ENCODE measurements at places on chromosomes 4 and X.

GRCh38 chrX:68375803-68376202, 57.5 kb downstream of the OPHN1 start:
- DNase-seq, result no peak

DNA sequence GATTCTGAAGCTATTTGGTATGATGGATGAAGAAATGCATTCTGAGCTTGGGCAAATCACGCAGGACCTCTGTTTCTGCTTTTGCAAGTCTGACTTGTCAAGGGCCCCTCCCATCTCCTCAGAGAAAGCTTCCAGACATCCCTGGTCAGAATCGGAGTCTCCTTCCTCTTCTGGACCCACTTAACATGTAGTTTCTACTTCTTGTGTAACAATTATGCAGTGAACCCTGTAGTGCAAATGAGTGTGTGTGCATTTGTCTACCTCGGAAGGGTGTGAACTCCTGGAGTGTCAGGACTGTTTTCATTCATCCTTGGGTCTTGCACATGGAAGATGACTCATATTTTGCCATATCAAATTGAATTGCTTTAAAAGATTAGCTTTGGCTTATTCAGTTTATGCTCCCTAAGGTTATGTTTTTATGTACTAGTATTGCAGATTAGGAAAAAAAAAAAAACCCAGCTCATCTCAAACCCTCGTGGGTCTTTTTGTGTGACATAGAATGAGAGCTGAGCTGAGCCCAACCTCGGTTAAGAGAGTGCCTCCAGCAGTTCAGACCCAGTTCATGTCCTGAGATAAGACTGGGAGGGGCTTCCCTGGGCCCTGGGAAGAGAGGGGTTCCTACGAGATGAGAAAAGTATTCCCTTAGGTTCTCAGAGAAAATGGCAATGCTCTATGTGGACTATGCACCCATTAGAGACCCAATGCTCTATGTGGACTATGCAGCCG, 61.1 kb upstream of the RPL34 start:
- DNase-seq, result no peak

DNA sequence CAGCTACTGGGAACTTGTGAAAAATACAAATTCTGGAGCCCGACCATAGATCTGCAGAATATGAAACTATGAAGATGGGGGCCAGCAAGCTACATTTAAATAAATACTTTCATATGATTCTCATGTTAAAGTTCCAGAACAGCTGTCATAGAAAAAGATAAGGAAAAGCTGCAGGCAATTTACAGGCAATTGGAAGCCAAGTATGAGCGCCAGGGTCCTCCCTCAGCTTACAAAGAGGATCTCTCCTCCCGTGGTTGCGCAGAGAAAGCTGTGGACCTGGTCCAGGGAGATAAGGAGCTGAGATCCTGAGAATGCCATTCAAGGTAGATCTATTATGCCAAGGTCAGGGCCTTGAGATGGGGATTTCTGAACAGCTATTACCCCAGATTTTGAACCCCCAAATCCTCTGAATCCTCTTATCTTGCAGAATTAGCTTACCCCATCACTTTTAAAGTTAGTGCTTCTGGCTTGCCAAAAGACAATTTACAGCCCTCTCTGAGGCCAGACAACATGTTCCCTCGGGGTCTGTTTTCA, 25.6 kb upstream of the FRAS1 start:
- no peak for DNase-seq

GRCh38 chrX:12891915-12892506, 14.4 kb upstream of the TLR8 start:
- DNase-seq, result no peak

DNA sequence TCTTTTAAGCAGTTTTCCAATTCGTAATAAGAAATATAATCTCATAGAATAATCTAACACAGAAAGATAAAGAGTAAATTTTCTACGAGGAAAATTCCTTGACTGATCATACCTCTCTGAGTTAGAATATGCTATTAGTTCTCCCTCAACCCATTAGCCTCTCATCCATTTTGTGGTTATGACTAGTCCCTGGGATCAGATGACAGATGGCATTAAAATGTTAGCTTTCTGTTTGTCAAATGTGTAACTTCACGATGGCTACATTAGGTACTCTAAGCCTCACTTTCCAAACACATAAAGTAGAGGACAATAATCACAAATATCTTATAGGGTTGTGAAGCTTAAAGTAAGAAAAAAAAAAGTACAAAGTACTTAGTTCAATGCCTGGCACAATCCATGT, 112.2 kb downstream of the ZAR1 start:
- DNase-seq, result no peak

GRCh38 chrX:20354505-20354904, 87.8 kb upstream of the RPS6KA3 start:
- no peak for DNase-seq

DNA sequence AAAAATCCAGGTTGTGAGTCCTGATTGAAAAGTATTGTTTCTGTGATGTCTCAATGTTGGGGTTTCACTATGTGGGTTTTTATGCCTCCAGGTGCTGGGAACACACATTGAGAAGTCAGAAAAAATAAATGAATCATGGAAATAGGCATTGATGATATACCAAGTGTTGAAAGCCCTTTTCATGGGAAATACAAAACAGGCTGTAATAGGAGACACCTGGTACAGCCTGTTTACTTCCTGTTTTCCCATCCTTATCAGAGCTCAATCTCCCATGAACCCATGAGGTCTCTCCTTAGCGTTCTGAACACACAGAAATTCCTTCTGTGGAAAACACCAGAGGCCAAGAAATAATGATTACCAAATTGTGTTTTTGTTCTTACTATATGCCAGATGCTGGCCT, 106.3 kb upstream of the BOD1L1 start:
- peak; percentile 66 for DNase-seq

DNA sequence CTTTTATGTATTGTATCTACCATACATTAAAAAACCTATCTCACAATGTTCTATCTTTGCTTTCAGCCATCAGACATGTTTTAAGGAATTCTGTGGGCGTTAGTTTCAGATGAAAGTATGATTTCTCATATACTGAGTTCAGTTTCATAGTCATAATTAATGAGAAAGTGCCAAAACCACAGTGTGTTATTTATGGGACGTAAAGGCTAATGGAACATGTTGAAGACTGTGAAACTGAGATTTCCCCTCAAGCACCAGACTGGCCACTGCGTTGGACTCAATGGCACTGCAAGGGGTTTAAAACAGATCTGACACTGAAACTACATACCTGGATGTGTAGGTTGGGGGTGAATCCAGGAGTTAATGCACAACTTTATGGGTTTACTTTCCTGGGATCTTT, 32.0 kb downstream of the F8 start:
- no peak for DNase-seq

DNA sequence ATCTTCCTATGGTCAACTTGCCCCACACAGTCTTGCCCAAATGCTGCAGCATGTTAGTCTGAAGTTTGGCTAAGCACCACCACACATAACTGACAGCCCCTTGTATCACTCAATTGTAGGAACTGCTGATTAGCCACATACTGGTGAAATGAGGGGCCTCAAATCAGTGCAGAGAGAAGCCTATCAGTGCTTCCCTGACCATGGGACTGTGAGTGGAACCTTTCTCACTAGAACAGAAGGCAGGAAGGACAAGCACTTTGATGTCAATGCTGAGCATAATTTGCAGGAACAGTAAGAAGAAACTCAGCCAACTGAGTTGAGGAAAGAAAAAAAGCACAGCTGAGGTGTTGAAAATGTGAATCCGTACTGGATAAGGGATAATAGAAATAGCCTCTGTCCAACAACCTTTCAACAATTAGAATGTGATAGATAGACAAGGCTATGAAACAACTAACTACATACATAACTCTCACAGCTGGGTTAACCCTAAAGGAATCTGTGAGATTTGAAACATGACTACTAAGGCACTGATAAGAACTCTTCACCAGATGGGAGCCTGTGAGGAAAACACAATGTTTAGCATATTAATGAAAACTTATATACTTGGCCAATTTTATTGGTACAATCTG, 136.6 kb upstream of the SH3RF1 start:
- DNase-seq, result no peak

DNA sequence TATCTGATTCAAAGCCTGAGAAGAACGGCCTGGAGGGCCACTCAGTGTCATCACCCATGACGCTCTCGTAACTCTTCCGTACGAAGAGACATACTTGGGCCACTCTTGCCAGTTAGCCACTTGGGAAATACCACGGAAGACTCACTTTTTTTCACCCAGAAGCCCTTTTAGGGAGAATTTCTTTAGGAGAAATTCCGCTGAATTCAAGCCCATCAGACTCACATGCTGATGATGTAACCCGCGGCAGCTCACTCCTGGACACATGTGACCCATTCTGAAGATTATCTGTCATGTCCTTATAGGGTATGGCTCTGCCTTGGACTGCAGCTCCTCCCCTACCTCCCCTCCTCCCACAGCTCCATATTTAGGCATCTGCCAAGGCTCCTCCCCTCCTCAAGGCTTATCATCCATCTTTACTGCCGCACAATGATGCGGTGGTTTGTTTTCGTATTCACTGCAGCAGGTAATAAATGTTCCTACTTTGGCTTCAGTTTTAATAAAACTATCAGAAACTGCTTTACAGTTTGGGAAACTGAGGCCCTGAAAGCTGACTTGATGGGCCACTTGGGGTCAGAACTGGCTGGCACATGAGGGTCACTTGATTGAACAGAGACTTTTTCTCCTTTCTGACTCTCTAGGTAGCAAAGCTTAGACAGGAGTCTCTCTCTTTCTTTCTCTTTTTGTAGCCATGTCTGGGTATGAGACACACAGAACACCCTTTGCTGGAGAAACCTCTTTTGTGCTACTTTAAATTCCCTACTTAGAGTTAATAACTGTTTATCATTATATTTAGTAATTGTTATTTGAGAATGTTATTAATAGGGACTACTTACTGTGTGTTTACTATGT, 42.1 kb downstream of the RHOH start:
- peak; percentile 70 for DNase-seq

- no peak for DNase-seq
These were observed 30.3 kb upstream of the NAF1 start for GRCh38 chr4:163196926-163197480.

GRCh38 chr4:141102367-141102766, 30.9 kb downstream of the RNF150 start:
- no peak for DNase-seq

GRCh38 chrX:118528071-118528737, 32.6 kb downstream of the DOCK11 start:
- DNase-seq, result no peak

- no peak for DNase-seq
These were observed 147.7 kb downstream of the PRR32 start for GRCh38 chrX:126967225-126967624.

DNA sequence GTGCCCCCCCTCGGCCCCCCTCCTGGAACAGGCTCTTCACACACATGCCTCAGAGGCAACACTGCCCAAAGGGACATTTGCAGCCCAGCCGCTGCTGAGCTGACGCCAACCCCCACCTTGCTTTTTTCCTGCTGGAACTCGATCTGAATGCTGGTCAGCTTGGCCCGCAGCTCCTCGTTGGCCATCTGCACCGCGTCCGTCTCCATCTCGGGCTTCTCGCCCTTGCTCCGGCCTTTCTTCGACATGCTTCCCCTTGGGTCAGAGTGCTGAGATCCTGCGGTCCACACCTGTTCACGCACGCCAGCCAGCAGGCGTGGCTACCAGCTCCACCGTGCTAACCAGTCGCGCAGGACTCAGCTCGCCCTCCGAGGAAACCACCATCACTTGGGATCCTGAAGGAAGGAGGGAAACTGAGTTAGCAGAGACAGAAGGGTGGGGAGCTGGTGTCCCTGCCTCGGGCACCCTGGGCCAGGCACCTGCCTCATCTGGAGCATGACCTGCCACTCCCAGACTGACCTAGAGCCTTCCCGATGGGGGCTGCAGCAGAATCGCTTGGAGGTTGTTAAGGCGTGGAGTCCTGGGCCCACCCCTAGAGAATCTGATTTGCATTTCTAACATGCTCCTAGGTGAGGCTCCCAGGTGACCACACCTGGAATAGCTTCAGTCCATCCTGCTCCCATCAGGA, 87.6 kb downstream of the JAKMIP1 start:
- DNase-seq, result no peak

DNA sequence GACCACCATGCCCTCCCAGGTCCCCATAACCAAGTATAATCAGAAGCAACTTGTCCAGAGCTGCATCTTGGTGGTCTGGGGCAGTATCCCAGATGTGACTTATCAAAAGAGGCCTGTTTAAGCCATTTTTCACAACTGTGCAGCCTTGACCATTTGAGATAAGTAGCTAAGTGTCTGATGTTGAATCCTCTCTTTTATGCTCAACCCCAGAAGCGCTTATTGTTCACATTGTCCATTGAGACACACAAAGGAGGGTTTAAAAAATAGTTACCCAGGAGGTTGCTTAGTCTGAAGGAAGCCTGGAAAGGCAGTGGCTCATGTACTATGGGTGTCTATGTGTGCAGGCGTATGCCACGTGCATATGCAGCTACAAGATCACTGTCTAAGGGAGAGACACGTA, 27.0 kb downstream of the ENPP6 start:
- DNase-seq, result no peak

DNA sequence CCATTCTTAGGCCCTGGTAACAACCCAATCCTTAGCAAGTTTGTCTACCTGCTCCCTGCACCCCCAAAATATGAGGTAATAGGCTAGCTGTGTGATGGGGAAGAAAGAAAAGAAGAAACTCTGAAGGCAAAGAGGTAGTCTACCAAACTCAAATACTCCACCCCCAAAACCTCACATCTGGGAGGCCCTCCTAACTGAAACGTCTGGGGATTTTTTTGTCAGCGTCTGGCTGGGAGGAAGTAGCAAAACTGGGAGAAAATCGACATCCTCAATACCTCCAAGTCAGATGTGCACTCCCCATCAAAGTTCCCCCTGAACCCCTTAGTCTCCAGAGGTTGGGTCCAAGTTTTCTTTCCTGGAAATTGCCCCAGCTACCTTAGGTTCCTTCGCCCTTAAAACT, 1.0 kb downstream of the LAMP2 start:
- DNase-seq, result no peak

GRCh38 chr4:116953947-116954346, 131.4 kb downstream of the TRAM1L1 start:
- no peak for DNase-seq

DNA sequence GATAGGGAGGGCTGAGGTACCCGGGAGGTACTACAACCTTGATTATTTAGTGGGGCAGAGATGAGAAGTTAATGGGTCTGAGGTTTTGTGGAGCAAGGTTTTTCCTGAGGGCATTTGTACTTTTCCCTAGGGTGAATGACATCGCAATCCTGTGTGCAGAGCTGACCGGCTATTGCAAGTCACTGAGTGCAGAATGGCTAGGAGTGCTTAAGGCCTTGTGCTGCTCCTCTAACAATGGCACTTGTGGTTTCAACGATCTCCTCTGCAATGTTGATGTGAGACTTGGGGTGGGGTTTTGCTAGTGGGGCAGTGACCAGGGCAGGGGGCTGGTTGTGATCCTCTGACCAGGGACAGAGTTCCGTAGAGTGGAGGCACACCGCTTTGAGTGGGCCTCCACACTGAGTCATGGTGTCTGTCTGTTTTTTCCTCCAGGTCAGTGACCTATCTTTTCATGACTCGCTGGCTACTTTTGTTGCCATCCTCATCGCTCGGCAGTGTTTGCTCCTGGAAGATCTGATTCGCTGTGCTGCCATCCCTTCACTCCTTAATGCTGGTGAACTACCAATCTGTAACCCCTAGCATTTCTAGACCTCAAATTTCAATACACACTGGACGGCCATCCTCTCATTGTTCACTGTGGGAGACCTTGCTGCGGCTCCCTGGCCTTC, 9.9 kb downstream of the MED12 start:
- no peak for DNase-seq

All from LNCaP clone FGC (cell line).